ENCODE measurements at places on chromosomes 3 and 15.

DNA sequence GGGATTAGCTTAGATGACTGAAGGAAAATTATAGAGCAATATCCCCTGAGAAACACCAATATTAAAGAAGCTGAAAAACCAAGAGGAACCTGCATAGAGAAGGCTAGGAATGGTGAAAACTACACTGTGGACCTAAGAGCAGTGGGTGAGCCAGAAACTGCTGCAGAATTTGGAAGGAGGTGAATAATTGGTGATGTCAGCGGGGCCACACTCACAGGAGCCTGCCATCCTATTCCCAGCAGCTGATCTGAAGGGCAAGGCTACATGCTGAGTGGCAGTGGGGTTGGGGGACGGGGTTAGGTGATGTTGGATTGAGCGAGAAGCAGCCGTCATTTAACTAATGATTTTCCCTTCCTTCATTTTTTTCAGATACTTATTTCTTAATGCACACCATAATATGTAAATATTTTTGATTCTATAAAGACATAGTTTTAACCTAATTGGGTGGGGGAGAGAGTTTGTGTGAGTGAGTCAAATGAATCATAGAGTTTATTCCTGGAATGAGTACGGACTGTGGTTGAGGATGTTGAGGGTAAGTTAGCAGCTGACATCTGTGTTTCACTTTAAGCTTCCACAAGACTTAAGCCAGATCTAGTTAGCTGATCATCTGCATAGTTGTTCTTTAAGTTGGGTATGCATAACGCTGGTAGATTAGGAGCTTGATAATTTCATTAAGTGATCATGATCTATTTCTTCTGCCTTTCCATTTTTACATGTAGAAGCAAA, 222.8 kb downstream of the PTPRG start:
- no peak for DNase-seq

GRCh38 chr3:149115114-149115513, 14.3 kb upstream of the HPS3 start:
- no peak for DNase-seq

- no peak for DNase-seq
Measured at GRCh38 chr3:129812589-129812988, 80.9 kb downstream of the TMCC1 start.

- DNase-seq, result no peak
Measured at GRCh38 chr3:11545186-11545851, 98.4 kb downstream of the VGLL4 start.

- no peak for DNase-seq
Measured at GRCh38 chr3:120170223-120170622, 76.0 kb upstream of the GSK3B start.

GRCh38 chr3:183701744-183702143, 4.1 kb downstream of the YEATS2 start:
- DNase-seq, result no peak

- DNase-seq, result peak; percentile 15
Measured at GRCh38 chr3:127037971-127038446, 55.1 kb downstream of the PLXNA1 start.

- no peak for DNase-seq
Measured at GRCh38 chr3:38509732-38510131, 13.6 kb downstream of the EXOG start.

DNA sequence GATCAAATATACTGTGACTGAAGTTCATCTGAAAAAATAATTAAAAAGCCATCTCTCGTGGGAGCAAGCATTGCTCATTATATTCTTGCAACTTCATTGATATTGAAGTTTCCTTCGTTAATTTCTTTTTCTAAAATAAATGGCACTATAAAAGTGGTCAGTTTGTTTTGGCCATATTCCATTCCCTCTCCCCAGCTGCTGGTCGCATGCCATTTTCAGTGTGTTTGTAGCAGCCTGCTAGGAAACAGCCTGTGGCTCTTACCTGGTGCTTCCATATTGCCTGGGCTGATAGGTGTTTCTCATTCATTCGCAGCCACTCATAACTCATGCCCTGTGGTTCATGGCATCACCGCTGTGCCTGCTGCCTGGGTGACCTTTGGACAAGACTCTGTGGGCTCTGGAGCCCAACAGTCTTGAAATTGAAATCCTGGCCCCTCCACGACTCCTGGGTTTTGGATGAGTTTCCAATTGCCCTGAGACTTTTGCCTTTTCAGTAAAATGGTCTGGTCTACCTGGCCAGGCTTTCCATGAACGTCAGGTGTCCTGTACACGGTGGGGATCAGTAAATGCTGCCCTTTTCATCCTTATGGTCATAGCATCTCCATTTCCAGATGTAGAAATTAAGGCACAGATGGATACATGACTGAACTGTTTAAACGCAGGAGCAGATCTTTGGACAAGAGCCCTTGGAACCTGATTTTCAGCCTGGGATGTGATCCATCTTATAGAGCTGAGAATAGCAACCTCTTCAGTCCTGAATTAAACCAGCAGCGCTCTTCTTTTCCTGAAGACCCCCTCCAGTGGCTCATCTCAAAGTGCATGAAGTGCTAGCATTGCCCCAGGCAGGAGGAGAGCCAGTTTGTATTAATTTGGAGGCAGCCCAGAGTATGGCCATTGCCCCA, 69.4 kb downstream of the SLCO3A1 start:
- DNase-seq, result no peak

DNA sequence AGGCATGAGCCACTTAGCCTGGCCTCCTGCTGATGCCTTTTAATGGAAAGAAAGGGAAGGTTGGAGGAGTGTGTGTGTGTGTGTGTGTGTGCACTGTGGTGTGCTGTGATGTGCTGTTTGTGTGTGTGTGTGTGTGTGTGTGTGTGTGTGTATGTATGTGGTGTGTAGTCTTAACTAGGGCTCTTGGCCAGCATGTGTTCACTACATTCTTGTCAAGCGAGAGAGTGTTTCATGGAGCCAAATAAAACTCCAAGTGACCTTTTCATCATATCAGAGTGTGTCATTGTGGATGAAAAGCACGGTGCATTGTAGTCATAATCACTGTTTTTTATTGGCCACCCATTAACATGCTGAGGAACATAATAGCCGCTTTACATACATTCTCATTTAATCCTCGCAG, 30.8 kb upstream of the BHLHE40 start:
- no peak for DNase-seq

- no peak for DNase-seq
Measured at GRCh38 chr15:41775651-41776050, 1.4 kb downstream of the MAPKBP1 start.

GRCh38 chr15:26892182-26892518, 25.3 kb downstream of the GABRA5 start:
- no peak for DNase-seq

DNA sequence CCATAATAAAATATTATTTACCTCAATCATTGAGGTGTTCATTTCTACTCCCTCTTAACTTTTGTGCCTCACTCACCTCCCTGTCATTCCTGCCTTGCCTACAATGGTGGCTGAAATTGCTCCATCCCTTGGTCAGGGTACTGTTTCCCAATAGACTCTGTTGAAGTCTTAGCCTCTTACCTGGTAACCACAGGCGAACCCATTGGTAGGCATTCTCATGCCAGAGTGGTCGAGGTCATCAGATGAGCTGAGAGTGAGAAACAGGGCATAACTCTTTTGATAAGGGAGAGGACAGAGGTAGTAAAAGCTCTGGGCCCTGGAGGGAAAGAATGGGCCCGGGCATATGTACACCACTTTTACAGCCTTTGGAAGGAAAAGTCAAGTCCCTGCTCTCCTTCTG, 265.6 kb downstream of the ARRDC4 start:
- no peak for DNase-seq

GRCh38 chr15:74345051-74345450, 22.4 kb downstream of the CYP11A1 start:
- DNase-seq, result no peak

DNA sequence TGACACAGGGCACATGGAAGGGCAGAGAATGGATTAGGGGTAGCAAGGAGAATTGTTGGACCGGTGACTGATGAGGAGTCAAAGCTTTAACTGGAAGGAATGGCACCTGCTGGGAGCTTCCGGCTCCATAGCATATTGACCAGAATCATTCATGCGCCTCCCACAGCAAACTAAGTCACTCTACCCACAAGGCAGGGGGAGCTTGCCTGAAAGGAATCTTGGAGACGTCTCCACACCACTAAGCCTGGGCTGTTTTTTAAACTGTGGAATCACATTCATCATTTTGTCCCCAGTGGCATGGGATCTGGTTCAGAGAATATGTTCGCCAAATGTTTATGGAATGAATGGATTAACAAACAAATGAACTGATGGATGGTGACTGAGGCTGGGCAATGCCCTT, 57.0 kb upstream of the ITGA11 start:
- no peak for DNase-seq

GRCh38 chr15:64379216-64379960, 1.9 kb downstream of the PCLAF start:
- no peak for DNase-seq

DNA sequence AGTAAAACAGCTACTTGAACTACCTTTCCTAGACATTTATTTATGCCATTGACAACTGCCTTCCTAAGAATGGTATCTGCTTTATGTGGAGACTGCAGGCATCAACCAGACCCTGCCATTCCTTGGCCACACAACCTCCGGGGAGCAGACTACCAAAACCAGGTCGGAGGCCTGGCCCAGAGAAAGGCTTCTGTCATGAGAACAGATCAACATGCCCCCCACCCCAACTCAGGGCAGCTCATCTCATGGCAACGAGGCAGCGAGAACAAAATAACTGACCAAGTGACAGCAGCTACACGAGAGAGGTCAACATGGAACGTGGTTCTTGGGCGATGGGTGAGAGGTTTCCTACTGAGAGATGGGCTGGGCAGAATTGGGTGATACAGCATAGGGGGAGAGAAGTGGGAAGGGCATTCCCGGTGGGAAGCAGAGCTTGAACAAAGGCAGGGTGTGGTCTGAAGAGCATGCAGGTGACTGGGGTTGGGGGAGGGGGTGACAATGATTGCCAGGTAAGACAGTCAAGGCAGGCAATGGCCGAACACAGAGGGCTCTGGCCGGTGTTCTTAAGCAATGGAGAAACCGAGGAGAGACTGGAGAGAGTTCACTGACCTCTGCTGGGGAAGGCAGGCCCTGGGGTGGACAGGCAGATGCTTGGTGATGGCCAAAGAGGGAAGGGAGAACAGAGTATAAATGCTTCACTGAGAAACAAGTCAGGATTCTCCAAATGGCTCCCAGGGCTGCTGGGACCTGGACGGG, 33.9 kb downstream of the CCDC12 start:
- no peak for DNase-seq

DNA sequence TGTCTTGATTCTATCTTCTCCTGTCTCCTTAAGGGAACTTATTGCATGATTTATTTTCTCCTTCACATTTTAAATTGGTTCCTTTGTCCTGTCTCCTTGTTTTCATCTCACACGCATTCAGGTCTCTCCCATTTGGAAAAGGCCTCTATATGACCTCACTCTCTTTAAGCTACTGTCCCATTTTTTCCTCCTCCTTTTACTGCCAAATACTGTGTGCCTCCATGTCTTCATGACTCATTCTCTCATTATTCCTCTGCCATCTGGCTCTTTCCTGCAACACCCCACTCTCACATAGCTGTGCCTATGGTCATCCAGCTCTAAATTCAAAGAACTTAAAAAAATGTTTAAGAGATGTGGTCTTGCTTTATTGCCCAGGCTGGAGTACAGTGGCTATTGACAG, 48.0 kb downstream of the TYRO3 start:
- DNase-seq, result no peak

DNA sequence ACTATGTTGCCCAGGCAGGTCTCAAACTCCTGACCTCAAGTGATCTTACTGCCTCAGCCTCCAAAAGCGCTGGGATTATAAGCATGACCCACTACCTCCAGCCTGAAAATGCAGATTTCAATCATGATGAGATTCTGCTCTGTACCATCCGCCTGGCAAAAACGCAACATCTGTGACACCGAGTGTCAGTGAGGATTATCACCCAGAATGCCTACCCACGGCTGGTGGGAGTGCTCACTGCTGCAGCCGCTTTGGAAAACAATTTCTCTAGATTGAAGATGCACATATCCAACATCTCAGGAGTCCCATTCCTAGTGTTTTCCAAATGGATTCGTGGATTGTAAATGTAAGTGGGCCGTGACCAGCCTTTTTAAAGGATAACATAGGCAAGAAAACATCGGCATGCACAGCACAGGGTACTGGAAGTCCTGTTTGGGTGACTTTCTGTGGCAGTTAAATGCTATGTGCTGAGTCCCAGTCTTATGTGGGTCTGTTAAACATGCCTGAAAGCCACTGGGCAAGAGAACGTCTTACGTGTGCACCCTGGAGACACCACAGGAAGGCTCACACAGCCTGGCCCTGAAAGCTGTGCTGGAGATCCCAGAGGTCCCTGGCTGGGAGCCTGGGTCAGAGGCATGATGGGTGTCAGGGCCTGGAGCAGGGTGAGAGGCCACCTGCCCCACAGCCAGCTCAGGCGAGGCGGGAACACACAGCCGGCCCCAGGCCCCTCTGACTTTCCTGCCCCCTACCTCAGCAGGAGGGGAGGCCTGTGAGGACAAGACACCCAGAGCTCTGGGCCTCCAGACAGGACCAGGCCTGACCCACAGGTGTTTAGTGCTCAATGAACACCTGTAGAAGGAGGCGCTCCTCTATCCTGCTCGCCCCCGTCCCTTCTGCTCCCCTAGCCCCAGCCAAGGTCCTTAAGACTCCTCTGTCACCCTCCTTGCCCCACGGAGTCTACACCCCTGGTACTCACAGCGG, 918 bp downstream of the PRSS50 start:
- DNase-seq, result no peak

DNA sequence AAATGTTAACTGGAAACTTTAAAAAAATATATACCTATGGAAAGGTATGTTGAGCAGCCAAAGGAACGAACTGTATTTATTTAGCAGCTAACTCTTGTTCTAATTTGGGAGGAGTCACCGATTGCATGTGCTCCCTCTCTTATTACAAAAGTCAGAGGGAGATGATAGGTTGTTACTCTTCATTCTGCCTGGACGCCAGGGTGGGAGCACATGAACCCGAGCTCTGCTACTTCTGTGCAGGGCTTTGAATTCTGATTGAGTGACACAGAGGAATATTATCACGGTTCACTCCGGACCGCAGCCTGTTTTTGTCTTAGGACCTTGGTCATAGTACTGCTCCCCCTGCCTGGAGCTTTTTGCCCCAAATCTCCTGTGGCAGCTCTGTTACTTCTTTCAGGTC, 36.9 kb upstream of the LRIG1 start:
- no peak for DNase-seq

DNA sequence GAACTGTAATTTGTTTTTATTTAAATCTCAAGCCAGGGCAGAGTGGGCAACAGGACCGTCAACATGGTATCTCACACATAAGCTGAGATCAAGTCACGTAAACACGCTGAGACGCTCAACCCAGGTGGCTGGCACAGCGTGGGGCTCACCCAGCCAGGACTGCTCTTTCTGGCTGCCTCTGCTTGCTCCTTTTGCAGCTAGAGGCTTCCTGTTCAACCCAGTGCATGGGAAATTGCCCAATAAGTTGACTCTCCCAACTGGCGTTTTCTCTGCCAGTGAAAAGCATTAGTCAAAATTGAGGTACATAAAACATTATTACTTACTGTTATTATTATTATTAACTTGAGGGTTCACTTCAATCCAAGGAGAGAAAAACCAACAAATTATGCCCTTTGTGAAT, 398.1 kb downstream of the NR2F2 start:
- no peak for DNase-seq

GRCh38 chr3:107428051-107428858, 51.0 kb downstream of the CCDC54 start:
- DNase-seq, result no peak

- no peak for DNase-seq
Measured at GRCh38 chr3:30913176-30913575, 18.7 kb upstream of the GADL1 start.

GRCh38 chr3:146159037-146159436, 1.9 kb downstream of the PLOD2 start:
- DNase-seq, result no peak
